ENCODE measurements at places on chromosomes 1 and 21.
A peak's percentile ranks its signal among the peaks of the same experiment; 100 is the strongest.

DNA sequence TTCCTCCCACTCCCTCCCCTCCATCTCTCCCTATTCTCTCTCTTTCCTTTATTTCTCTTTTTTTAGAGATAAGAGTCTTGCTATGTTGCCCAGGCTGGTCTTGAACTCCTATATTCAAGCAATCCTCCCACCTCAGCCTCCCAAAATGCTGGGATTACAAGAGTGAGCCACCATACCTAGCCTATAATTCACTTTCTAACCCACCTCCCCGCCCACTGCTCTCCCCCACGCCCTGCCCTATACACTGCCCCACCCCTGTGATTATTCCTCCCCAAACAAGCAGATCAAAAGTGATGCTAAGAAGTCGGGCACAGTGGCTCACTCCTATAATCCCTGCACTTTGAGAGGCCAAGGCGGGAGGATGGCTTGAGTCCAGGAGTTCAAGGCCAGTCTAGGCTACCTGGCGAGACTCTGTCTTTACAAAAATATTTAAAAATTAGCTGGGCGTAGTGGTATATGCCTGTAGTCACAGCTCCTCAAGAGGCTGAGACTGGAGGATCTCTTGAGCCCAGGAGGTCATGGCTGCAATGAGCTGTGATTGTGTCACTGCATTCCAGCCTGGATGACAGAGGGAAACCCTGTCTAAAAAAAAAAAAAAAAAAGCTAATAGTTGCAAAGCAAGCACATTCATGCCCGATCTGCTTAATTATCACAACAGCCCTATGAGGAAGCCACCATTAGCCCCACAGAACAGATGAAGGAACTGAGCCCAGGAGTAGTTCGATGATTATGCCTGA, 12.8 kb upstream of the E2F2 start:
- no peak for DNase-seq

- DNase-seq: no peak
These were observed 19.0 kb upstream of the DUSP10 start for GRCh38 chr1:221760911-221761310.

GRCh38 chr1:4681026-4681425, 26.6 kb downstream of the AJAP1 start:
- DNase-seq: no peak

- DNase-seq: no peak
These were observed 81.9 kb downstream of the ATP1A1 start for GRCh38 chr1:116454940-116455339.

DNA sequence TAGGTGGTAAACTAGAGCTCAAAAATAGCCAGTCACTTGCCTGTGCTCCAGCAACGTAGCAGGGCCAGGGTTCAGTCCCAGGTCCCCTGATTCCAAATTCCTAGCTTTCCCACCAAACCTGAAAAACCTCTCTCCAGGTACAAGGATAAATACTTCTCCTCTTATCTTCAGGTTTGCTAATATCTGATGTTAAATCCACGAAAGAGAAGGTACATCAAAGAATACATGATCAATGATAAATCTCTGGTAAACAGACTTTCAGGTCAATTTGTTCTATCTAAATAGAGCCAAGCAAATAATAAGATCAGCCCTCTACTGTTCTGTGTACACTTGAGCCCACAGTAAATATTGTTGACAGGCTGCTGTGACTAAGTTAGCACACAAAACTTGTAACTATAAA, 52.1 kb upstream of the AKT3 start:
- DNase-seq: no peak

- no peak for DNase-seq
These were observed 13.3 kb upstream of the TRAF3IP3 start for GRCh38 chr1:209742409-209743144.

- DNase-seq: no peak
These were observed 262.9 kb downstream of the RHOU start for GRCh38 chr1:228998179-228998578.

GRCh38 chr1:108719656-108720435, 7.1 kb downstream of the FNDC7 start:
- no peak for DNase-seq

DNA sequence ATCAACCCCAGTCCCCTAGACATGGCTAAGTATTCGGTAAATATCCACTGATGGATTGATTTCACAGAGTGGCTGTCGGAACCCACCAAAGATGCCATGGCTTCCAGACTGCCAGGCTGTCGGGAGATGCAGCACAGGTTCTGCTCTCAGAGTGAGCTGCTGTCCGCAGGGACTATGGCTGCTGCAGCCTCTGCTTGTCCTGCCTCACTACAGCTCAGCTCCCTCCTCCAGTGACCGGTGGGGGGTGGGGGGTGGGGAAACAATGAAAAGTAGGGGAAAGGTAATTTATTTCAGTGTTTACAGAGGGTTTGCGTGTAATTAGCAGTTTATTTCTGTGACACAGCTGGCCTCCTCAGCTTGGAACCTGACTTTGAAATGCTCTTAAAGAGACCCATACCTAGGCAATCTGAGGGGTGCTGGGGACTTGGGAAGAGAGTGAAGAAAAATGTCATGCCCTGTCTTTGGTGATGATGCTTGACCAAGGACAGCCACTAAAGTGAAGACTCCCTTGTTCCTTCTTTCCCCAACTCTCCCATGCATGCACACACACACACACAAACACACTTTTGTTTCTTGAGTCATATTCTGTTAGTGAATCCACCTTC, 109.0 kb downstream of the CACNA1E start:
- DNase-seq: no peak

GRCh38 chr1:59670662-59671061, 144.1 kb upstream of the HOOK1 start:
- no peak for DNase-seq

DNA sequence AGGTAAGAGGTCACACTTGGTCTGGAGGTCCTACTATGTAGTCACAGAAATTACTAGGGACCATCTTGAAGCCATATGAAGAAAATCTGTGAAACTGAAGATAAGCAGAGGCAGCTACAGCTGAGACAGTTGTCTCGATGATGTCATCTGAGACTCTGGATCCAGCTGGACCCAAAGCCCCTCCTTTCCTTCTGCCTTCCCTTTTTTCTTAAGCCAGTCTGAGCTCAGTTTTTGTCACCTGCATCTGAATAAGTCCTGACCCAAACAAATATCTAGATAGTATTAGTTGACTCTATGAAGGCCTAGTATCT, 143.3 kb downstream of the ETS2 start:
- DNase-seq: no peak

DNA sequence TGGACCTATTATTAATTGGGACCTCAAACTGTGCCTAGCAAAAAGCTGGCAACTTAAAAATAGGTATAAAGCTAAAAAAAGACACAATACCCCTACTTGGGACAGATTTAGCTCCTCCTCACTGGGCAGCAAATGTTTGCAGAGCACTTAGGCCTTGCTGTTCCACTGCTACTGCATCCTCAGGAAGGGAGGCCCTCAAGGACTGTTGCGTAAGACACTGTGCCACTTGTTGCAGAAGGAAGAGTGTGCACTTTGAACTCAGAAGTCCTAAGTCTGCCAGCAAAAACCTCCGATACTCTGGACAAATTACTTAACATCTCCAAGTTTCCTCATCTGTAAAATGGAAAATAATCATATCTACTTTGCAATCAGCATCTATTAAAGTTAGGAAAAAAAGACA, 322.9 kb downstream of the BARHL2 start:
- no peak for DNase-seq

GRCh38 chr21:42221581-42222345, 2.8 kb downstream of the ABCG1 start:
- no peak for DNase-seq

DNA sequence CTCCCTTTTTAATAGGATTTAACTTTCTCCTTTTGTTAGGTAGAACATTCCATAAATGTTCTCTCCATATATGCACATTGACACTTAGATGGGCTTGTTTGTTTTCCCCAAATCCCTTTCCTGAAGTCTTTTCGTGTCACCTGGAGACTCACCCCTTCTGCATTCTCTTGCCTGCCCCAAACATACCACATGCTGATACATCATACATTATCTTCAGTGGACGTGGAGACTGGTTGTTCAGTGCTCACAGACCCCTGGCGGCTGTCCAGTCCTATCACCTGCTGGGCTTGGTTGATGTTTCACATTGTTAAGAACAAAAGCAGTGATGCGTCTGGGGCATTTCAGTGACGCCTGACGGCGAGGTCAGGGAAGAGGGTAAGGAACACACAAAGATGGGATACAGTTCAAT, 22.2 kb downstream of the FMOD start:
- no peak for DNase-seq

DNA sequence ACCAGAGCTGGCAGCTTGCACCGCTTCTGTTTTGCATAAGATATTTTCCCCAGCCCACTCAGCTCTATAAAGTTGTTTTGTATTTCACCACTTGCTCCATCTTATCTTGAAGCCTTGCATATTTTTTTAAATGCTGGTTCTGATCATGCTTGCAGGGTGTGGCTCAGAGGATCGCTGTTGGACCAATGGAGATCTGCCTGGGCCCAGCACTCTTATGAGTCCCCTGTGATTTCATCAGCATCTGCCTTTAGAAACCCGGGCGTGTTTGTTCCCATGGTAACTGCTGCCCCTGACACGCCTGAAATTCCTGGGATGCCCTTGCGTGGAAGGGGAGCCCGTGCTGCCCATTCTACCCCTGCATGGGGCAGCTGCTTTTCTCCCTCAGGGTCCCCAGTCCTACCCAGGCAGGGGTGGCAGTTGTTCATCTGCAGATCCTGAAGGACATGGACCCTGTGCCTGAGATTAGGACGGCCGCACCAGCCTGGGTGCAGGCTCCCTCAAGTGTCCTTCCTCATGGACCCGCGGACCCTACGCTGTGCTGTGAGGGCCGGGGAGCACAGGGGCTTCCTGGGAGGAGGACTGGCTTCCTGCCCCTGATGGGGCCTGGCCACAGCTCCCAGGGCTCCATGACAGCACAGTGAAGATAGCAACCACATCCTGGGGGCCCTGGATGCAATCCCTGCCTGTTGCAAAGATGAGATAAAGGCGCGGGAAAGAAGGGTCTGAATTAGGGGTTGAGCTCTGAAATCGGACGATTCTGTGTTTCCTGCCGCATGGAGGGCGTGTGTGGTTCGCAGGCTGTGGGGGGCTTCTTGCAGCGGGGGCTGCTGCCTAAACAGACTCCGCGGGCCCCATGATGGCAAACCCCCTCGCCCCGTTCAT, 226.5 kb downstream of the SDCCAG8 start:
- no peak for DNase-seq

DNA sequence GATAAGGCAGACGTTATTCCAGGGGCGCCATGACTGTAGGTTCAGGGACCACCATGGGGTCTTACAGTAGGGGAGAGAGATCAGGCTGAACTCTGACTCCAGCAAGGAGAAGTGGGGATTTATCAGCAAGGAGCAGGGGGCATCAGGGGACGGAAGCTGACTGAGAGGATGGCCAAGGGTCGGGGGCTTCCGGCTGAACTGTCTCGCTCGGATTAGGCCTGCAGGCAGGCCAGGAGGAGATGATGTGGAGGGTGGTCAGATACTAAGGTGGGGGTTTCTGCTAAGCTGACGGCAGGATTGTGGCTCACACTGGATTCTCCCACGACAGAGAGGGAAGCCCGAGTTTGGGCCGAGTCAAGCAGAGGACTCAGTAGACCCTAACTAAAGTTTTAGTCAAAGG, 186.9 kb upstream of the VAMP3 start:
- no peak for DNase-seq

- no peak for DNase-seq
These were observed 341.8 kb downstream of the NPHP4 start for GRCh38 chr1:5650283-5651026.

GRCh38 chr1:221166559-221167318, 287.5 kb downstream of the HLX start:
- no peak for DNase-seq

DNA sequence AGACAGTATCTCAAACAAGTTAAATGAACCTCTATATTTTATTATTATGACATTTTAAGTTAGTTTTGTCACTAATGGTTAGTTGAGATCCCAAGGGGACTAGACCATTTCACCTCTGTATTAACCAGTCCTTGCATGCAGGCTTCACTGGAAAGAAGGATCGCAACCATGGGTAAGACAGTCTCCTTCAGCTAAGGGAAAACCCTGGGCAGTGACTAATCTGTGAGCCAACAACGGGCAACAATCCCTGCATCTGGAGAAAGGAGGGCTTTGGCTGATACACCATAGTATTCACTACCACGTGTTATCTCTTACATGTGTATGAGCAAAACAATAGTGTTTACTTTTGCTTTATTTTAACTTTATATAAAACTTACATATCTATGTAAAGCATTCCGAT, 708.8 kb upstream of the CHRM3 start:
- DNase-seq: no peak

DNA sequence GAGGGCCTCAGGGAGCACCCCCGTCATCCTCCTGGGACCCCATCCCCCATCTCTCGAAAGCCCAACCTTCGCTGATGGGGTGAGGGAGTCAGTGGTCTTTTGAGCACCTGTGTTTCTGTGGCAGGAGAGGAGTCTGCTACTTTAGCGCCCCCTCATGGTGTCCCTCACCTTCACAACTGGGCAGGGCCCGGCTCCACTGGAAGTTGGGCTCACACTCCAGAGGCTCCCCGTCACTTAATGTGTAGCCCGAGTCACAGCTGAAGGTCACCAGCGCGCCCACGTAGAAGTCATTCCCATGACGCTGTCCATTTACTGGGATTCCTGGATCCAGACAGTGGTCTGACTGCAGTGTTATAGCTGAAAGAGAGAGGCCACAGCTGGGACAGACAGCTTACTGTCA, 139.5 kb upstream of the HMGB4 start:
- DNase-seq: no peak

DNA sequence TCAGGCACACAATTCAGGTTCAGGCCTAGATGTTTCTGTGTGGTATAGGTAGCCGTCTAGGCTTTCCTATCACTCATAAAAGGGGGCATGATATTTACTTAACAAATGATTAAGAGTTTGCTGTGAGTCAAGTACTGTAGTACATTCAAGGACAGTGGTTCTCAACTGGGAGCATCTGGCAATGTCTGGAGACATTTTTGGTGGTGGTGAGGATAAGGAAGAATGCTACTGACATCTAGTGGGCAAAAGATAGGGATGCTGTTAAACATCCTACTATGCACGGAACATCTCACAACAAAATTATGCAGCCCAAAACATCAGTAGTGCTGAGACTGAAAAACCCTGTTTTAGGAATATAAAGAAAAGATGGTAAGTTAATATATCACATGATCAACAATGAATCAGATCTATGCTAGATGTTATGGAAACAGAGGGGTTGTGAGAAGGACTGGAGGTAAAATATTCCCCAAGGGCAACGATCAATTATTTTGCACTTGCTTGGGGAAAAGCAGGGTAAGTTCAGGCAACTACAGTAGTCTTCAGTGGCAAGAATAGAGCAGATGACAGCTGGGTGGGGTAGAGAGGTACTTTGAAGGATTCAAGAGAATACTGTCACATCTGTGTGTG, 4.9 kb downstream of the DNTTIP2 start:
- peak; percentile 39 for DNase-seq

- DNase-seq: no peak
These were observed 25.7 kb upstream of the SELENON start for GRCh38 chr1:25774206-25774803.

DNA sequence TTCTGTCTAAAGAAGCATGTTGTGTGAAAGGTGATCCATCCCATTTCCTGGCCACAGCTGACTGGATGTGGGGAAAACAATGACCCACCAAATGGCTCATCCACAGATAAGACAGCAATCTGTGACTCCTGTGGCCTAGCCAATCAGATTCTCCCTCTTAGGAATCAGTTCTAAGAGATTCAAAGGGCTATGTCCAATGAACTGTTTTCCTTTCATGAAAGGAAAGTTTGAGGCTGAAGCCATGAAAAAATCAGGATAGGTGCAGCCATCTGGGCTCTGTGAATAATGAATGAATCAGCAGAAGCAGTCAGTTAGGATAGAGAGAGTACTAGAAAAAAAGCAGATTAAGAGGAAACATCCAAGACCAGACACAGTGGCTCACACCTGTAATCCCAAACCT, 164.7 kb downstream of the NRIP1 start:
- DNase-seq: no peak

GRCh38 chr1:229116114-229116513, 154.8 kb upstream of the RAB4A start:
- DNase-seq: no peak
